ENCODE measurements at places on chromosomes 11 and 22.

DNA sequence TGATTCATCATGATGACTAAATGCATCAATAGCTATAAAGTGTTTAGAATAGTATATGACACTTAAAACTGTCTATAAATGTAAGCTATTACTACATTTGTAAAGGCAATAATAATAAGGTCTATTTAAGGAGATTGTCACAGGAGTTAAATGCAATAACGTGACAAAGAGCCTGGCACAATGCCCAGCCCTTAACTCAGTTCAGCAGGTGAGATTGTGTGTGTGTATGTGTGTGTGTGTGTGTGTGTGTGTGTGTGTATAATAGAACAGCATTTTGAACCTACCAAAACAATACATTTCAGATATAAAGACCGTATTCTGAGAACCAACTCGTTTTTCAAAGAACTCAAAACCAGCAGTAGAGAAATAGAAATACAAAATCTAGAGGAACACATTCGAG is 177.5 kb downstream of the MYO18B start:
- DNase-seq: no peak

GRCh38 chr11:110490886-110491285 is 61.1 kb downstream of the FDX1 start:
- DNase-seq: no peak

DNA sequence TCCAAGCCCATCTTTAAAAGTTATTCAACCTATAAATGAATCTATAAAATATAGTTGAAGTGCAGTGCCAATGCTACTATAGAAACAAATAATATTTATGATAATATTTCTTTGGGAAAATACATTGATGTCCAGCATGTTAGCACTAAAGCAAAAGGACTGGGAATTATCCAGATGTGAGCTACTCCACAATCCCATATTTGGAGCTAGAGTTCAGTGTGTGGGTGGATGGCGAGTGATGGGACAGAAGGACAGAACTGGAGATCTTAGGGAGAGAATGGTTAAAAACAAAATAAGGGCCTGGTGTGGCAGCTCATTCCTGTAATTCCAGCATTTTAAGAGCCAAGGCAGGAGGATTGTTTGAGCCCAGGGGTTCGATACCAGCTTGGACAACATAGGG is 216.8 kb downstream of the TMEM135 start:
- DNase-seq: no peak

GRCh38 chr11:121328967-121329679 is 36.6 kb downstream of the SC5D start:
- no peak for DNase-seq

DNA sequence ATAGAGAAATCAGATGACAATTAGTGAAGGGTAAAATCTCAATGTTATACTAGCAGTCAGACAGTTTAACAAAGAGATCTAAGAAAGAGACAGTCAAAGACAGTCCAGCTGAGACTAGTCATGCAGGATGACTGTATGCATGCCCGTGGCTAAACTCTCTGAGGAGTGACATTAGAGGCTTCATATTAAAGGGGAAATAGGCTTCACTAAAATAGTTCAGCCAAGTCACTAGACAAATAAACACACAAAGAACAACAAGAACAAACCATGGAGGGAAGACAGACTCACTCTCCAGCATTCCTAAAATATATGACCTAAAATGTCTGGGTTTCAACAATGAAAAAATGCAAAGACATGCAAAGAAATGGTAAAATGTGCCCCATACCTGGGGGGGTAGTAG is 18.6 kb upstream of the APLNR start:
- no peak for DNase-seq

- no peak for DNase-seq
Measured at GRCh38 chr22:33051960-33052839, 6.0 kb downstream of the SYN3 start.

DNA sequence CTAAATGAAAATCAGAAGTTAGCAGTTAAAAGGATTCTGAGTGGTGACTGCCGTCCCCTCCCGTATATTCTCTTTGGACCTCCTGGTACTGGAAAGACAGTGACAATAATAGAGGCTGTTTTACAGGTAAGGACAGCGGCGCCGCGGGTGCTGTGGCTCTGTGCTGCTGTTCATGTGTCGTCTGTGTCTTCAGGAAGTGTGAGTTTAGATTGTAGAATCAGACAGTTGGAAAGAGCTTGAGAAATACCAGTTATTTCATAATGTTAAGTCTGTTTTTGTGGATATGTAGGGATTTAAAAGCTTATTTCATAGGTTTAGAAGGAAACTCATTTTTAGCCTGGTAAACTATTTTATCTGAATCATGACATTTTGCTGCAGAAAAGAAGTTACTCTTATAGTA is 27.4 kb upstream of the PANX2 start:
- no peak for DNase-seq

DNA sequence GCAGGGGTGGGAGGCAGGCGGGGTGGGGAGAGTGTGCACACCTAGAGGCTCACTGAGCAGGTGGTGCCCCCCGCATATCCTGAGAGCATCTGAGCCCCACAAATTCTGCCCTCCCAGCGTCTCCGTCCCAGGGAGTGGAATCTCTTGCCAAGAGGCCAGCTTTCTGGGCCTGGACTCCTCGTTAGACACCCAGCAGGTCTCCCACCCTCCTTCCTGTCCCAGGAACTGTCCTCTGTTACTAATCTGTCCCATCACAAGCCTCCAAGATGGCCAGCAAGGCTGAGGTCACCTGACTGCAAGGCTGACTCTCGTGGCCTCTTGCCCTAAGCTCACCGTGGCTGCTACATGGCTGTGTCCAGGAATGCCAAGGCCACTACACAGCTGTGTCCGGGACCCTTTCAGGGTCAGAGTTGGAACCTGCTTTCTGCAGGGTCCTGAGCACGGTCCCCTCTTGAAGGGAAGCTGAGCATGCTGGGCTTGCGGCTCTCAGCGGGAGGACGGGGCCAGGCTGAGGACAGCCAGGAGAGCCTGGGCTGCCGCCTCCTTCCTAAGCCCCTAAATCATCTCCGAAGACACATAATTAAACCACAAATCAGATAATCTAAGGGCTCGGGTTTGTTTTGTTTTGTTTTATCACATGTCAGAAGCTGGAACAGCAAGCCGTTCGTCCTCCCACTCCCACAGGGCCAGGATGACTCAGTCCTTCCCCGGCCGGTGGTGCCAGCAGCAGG is 1327.3 kb downstream of the TBC1D22A start:
- no peak for DNase-seq

DNA sequence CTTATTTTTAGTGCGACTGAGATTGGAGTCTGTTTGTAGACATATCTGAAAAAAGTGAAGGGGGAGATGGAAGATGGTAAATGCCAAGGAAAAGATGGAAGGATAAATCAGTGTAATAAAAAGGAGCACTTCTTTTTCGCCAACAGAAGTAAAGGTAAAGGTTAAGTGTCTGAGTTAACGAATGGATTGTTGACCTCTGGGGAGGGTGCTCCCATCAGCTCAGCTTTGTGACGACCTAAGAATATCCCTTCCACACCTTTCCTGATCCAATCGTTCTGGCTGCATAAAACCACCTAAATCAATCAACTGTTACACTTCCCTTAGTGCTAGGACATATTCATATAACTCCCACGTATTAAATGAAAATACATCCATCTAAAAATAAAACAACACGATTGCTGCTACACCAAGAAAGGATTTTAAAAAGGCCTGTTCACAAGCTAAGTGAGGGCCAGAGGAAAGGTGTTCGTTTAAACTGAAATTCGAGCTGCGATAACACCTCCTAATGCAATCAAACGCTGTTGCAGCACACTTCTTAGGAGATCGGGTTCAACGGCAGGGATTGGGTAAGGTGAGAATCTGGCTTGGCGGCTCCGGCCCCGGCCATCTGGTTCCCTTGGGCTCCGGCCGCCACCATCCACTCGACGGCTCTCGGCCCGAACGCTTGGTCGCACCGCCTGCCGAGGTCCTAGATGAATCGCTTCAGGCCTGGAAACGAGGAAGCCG is 658 bp downstream of the C11orf71 start:
- DNase-seq: no peak

DNA sequence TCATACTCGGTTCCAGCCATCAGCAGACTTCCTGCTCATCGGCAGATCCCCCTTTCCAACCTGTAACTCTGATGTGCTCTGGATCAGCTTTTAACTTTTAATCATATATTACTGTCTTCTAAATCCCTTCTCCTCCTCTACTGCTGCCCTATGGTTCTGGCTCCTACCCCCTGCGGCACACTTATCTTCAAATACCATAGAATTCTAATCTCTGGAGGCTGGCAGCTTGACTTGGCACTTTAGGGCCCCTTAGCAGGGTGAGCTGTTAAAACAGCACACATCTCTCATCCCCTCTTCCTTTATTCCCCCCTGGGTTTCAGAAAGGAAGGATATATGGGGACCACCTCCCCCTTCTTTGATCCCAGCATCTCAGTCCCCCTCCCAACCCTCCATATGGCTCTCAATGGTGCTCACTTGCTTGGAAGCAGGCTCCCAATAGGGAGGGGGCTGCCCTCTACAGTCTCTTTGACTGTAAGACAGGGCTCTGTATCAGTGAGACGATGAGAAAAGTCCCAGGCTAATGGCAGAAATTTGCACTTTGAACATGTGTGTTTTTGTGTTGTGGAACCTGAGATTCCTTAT is 4.4 kb upstream of the CNTF start:
- no peak for DNase-seq

DNA sequence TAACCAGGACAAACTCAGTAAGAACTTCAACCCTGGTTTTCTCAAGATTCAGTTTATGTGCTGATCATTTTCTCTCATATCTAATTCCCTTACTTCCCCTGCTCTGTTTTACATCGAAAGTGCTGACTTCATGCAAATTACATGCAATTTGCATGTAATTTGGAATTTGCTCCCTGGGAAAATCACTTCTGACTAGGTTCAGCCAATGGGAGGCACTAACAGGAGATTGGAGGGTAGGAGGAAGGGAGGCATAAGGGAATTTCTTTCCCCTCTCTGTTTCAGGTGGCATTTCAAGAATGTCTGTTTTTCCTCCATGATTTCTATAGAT is 363.3 kb upstream of the CCDC90B start:
- DNase-seq: no peak

DNA sequence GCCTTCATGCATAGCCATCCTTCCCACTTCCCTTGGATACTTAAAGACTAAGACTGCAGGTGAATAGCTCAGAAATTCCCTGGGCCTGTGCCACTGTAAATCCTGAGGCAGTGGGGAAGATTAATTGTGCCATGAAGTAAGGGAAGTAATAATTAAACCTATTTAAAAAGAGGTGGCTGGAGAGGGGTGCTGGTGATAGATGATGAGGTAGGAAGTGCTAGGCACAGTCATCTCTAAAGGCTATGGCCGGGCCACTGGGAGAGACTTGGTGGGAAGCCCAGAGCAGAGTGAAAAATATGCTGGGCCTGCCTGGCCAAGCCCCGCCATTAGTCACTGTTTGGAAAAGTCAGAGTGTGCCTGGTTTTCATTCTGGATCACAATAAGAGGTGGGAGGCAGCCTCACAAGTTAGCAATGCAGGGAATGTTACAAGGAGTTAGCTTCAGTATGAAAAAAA is 197.2 kb upstream of the PITPNB start:
- no peak for DNase-seq

GRCh38 chr11:61885166-61885778 is 6.1 kb downstream of the FADS3 start:
- no peak for DNase-seq

DNA sequence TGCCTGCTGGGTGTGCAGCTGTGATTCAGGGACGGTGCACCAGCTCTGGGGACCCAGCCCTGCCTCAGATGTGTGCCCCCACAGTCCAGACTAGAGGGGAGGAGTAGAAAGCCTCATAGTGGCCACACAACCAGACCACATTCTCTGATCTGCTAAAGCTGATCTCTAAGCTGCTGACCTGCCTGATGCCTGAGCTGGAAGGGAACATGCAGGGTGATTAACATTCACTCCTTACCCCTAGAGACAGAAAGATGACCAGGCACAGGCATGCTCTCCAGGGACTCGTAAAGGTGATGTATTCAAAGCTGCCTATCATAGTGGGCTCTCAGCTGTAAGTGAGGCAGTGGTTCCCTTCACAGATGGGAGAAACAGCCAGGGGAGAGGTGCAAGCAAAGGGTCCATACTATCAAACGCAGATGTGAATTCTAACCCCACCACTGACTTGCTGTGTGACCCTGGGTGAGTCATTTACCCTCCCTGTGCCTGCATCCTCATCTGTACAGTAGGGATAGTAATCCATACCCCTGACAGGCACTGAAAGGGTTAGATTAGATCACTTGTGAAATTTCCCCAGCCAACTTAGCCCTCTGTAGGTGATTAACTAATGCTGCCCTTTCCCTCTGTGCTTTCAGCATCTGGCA is 29.0 kb upstream of the LRRC32 start:
- no peak for DNase-seq

DNA sequence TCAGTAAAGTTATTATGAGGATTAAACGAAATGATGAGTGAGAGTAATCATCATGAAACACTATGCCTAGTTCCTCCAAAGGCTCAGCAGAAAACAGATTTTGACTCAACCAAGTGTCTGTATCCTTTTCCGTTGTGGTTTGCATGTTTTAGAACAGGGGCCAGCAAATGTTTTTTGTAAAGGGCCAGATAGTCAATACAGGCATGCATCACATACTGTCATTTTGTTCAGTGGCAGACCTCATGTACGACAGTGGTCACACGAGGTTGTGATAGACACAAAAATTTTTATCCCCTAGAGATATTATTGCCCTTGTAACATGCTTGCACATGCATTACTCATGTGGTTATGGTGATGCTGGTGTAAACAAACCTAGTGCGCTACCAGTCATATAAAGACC is 81.9 kb upstream of the SLC25A18 start:
- DNase-seq: no peak

GRCh38 chr11:125348141-125348651 is 147.9 kb downstream of the FEZ1 start:
- DNase-seq: no peak

DNA sequence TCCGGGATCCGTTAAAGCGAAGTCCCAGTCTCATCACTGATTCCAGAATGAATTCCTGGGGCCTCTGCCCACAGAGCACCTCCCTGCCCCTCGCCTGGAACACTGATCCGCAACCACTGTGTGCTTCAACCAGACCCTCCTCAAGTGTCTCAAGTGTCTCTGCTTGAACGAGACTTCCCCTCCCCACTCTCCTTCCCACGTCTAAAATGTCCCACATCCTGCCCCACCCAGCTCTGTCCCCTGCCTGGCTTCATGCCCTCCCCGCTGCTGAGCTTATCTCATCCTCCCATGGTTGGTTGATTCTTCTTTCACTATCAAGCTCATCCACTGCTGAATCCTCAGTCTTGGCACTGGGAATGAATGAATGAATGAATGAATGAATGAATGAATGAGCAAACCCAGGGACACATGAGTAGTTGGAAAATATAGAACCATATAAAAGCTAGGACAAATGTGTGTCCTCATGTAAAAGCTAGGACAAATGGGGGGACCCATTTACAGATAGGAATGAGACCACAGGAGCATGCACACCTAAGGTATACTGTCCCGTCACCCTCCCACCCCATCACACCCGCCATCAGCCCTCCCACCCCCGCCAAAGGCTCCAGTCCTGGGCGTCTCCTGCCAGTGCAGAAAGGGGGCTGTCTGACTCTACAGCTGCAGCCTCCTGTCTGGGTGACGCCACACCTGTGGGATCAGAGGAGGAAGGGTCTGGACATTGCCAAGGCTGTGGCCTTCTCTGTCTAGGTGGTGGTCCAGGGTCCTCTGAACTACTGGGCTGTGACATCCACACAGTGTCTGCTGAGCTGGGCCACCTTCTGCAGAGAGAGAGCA is 71.4 kb upstream of the LINC01488 start:
- DNase-seq: no peak
